ENCODE measurements at places on chromosomes 12 and 14. TPM values are rescaled to one million over a fixed set of nuclear protein-coding genes. Genes with fewer than 3 reads are reported as not detected.

GRCh38 chr14:80538633-80539375, 327.5 kb upstream of the DIO2 start:
- no peak for DNase-seq

- DNase-seq: no peak
Observed at GRCh38 chr12:26286186-26286585, 90.8 kb downstream of the SSPN start.

- DNase-seq: no peak
Observed at GRCh38 chr12:80401191-80401590, 42.8 kb upstream of the PTPRQ start.

DNA sequence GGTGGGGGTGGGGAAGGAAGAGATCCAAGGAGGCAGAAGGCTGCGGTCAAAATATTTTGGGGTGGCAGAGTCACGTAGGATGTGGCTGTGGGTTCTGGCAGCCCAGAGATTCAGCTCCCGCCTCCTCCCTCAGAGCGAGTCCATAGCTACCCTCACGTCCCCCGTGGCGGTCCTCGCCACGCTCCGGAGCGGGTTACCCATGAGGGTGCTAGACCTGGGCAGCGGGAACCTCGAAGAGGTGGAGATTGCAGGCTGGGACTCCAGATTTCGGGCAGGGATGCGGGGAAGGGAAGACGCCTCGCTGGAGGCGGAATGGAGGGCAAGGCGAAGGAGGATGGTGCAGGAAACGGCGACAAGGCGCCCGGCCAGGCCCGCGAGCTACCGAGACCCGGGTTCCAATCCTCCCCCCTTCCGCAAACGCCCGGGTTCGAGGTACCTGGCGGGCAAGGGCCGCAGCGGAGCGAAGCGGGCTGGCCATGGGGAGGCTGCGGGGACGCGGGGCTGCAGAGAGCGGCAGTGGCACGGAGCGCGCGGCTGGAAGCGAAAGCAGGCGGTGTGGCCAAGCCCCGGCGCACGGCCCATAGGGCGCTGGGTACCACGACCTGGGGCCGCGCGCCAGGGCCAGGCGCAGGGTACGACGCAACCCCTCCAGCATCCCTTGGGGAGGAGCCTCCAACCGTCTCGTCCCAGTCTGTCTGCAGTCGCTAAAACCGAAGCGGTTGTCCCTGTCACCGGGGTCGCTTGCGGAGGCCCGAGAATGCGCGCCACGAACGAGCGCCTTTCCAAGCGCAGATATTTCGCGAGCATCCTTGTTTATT, 46.2 kb downstream of the BCAT1 start:
- DNase-seq: no peak

GRCh38 chr14:23242076-23242475, 4.3 kb downstream of the RNF212B start:
- DNase-seq: no peak

DNA sequence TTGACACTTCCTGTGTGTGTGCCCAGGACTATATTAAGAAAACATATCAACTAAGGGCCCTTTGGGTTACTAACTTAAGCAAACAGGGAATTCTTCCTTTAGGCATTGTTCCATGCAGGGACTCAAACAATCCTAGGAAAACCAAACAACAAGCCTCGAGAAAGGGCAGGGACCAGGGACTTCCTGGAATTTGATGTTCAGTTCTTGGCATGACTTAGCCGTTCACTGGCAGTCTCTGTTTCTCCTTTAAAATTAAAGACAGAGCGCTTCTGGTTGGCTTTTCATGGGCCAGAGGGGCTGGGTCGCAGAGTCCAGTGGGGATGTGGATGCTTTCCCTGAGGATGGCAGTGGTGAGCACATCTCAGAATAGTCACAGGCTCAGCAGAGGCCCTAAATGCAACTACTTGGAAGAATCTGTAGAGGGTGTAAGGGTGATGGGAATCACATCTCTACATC, 35.2 kb downstream of the RNFT2 start:
- no peak for DNase-seq

- DNase-seq: no peak
Observed at GRCh38 chr12:1318327-1319031, 275.9 kb downstream of the FBXL14 start.

- DNase-seq: no peak
Observed at GRCh38 chr14:37721976-37722659, 126.7 kb downstream of the TTC6 start.

DNA sequence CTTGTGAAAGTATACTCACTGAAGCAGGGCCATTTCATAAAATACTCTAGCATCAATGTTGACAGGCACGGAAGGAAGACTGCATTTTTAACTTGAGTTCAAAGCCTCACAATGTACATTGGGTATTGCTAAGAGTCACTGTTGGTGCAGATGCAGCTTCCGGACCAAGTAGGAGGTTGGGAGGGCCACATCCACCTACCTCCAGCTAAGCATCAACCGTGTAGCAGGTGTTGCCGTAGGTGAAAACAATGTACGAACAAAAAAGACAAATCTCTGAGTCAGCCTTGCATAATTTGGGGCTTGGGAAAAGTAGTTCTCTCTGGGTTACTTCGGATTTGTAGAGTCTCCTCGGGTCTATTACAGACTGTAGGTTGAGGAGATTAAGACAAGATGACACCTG, 48.1 kb downstream of the TMTC1 start:
- DNase-seq: no peak

- no peak for DNase-seq
Observed at GRCh38 chr14:34794941-34795340, 80.2 kb downstream of the BAZ1A start.

Gene PAX9
- 7.1 TPM for total RNA-seq

Gene SPRING1
- 112 TPM for total RNA-seq

Gene MIP
- total RNA-seq: not detected
